ENCODE measurements at places on chromosomes 5 and 9.

DNA sequence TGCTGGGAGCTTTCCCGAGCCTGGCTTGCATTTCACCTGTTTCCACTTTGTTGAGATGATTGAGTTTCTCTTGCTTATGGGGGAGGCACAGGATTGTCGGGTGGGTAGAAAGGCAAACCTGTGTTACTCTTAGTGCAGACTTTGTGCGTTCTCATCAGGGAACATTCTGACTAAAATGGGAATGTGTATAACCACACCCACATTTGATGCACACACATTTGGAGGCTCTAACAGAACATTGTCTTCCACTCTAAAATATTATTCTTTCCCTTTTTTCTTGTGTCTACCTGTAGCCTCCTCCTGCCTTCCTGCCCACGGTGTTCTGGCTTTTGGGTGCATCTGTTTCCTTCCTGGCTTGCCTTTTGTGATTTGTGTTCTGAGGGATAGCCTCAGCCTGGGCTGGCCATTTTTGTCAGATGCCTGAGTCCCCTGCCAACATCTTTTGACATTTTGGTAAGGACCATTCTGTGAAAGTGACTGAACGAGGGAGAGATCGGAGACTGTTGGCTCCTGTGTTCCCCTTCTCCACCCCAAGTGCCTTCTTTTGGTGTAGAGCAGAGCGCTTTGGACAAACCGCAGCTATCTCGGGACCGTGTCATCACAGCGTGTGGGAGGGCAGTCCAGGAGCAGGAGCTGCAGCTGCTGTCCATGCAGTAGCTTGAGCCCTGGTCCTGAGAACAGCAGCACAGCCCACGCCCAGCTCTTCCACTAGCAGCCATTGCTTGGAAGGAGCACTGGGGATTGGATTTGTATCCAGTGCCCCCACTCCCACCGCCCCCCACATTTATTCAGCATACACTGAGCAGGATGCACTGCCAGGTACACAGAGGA is 101.4 kb downstream of the ARHGAP26 start:
- no peak for DNase-seq

DNA sequence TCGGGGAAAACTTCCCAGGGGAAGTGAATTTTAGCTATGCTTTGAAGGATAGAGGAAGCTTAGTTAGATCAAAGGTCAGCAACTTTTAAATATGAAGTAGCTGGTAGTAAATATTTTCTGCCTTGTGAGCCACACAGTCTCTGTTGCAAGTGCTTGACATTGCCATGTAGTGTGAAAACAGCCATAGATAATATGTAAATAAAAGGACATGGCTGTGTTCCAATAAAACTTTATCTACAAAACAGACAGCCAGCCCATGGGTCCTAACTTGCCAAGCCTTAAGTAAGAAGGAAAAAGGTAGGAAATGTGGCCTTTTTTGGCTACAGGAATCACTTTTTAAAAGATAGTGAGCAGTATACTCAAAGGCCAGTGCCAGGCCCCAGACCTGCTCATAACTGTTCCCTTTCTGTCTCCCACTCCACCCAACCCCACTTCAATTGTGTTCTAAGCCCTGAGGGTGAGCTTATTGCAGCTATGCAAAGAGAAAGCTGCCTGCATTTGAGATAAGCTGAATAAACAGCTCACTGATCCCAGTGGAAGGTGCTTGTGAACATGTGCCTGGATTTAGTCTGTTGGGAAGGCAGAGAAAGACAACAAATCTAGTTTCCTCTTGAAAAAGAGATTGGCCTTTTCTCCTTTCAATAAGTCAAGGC is 113.0 kb upstream of the TRIM32 start:
- no peak for DNase-seq

DNA sequence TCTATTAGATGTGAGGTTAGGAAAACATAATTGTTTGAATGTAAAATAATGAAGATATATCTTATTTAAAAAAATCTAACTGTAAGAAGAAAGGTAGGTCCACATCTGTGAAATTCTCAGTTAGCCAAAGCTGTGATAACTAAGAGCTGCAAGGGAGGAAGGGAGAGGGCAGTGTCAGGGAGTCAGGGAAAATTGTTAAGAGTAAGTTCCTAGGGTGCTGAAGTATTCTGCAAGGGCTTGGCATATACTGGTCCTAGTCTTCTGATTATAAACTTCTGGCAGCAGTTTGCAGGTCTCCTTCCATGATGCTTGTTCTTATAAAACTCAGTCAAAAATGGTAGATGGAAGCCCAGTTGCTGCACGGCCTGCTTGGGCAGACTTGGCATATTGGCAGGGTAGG is 233.2 kb downstream of the NMUR2 start:
- DNase-seq = no peak

GRCh38 chr5:154199671-154200220 is 9.2 kb downstream of the GALNT10 start:
- DNase-seq = no peak

- no peak for DNase-seq
Measured at GRCh38 chr5:156427315-156427714, 100.4 kb downstream of the SGCD start.

GRCh38 chr5:88602584-88602983 is 280.4 kb downstream of the MEF2C start:
- DNase-seq = no peak
